ENCODE measurements at places on chromosomes 1 and 21. TPM values are rescaled to one million over a fixed set of nuclear protein-coding genes. Genes with fewer than 3 reads are reported as not detected.

DNA sequence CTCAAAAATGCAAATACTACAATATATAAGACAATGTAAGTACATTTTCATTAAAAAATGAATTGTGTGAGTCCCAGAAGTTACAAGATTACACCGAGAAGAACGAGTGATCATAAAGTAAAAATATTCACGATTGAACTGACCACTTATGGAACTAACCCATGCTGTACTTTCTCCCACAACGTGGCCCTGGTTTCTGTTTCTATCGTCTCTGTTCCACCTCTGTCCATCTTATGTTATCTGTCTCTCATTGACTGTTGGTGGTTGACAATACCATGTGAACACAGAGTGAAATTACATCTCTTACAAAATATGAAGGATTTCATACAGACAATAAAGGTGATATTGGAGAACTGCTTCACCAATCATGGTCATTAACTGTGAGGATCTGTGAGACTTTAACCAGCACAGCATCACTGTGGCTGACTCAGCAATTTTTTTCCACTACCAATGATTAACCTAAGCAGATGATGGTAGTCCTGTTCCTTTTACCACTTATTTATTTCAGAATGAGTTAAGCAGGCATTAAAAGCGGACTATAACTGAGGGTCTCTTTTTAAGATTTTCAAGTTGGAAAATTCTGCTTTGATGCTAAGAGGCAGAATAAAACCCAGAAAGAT is 165.1 kb downstream of the TGFB2 start:
- no peak for DNase-seq

DNA sequence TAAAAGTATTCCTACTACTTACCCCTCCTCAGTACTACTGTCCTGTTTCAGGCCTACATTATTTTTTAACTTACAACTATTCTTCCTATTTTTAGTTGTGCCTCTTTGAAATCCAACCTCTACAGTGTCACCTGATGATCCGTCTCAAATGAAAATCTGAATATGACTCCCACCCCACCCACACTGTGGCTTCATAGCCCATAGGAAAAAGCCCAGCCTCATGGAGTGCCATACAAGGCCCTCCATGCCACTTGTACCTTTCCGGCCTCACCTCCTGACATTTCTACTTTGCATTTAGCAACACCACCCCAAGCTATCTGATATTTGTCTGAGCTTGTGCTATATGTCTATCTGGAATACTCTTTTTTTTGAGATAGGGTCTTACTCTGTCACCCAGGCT is 49.3 kb downstream of the TRAF5 start:
- no peak for DNase-seq

DNA sequence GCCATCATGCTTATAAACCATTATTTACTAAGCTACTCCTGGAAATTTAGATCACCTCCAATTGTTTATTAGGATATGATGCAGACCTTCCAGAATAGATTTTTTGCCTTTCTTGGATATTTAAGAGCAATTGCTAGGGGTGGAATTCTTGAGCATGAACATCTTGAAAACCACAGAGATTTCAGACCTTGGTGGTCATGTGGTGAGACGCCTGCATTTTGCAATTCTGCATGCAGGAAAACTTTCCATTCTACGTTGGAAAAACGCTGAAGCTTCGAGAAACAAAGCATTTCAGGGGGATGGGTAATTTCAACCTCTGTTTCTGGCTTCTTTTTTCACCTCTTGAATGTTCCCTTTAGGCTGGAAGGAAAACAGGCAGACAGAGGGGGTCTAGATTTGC is 596.3 kb downstream of the KIF26B start:
- no peak for DNase-seq

DNA sequence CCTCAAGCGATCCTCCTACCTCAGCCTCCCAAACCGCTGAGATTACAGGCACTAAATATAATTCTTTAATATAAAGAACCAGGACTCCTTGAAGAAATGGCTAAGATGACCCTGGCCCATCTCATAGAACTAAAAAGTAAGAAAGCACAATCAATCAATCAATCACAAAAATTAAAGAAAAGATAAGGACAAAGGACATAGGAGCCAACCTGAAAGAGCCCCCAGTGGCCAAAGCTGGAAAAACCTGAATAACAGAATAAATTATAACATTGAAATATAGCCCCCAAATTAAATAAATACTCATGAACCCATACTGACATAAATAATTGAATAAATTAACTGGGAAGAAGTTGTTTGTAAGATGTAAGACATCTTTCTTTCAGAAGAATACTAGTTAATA is 8.9 kb downstream of the NUP210L start:
- DNase-seq: no peak

GRCh38 chr1:42424201-42424600 is 31.6 kb downstream of the ZMYND12 start:
- DNase-seq: no peak

- DNase-seq: peak; percentile 76
These were observed 19.7 kb downstream of the RCC2 start for GRCh38 chr1:17419626-17420328.

- DNase-seq: no peak
These were observed 10.0 kb upstream of the ARHGAP29 start for GRCh38 chr1:94247138-94248094.

- DNase-seq: no peak
These were observed 2.1 kb upstream of the WASF2 start for GRCh38 chr1:27491748-27492700.

DNA sequence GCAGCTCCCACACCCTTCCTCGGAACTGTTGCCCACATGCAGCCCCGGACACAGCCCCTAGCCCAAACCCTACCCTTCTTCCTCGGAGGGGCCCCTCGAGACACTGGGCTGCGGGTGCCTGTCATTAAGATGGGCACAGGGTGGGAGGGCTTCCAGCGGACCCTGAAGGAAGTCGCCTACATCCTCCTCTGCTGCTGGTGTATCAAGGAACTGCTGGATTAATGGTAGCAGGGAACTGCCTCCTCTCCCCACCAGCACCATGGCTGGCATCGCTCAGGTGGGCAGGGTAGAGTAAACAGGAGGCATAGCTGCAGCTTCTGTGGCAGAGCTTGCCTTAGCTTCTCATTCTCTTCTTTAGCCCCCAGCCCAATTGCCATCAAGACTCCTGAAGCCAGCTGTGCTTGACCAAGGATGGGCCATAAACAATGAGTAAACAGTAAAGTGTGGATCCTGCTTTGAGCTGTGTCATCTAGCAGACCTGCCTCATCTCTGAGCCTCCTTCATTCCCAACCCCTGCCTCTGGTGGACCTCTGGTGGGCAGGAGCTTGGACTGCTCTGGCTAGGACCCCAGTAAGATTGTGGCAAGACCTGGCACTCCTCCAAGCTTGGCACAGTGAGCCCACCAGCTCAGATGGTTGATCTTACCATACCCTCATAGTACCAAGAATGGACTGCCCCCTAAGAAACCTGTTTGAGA is at the start of gene LENEP:
LENEP (plus strand) TSS at position 15 of the 697 bp plus-strand sequence; CDS start at position 37, 22 bp downstream.
- DNase-seq: no peak

- no peak for DNase-seq
These were observed 157.2 kb upstream of the UBE2U start for GRCh38 chr1:64046243-64046642.

DNA sequence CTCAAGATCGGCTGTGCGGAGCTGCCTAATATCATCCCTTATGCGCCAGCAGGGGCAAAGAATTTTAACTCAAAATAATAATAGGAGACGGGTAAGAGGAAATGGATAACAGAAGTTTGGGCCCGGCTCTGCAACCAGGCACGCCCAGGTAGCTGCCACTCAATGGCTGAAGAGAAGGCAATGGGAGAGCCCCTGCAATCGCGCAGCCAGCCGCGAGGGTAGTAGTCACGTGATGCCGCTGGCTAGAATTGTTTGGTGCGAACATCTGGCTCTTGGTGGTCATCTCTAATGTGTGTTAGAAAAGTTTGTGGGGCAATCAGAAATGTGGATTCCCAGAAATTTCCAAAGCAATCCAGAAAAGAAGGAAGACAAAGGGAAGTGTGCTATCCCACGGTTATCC is 12.3 kb downstream of the BARHL2 start:
- no peak for DNase-seq

LIN28A gene
- not detected for polyA plus RNA-seq

SFN gene
- not detected for polyA plus RNA-seq

KCNJ9 gene
- polyA plus RNA-seq: not detected

SELE gene
- 0.06 TPM for polyA plus RNA-seq

PDE9A gene
- polyA plus RNA-seq: 1.7 TPM

LEFTY1 gene
- polyA plus RNA-seq: 0.21 TPM

CD1D gene
- not detected for polyA plus RNA-seq

TINAGL1 gene
- polyA plus RNA-seq: not detected

All from CD8-positive, alpha-beta memory T cell (primary cell).